ENCODE measurements at places on chromosomes 12 and 14. TPM values are rescaled to one million over a fixed set of nuclear protein-coding genes. Genes with fewer than 3 reads are reported as not detected.

MGP gene
- total RNA-seq, result not detected

SMCO3 gene
- not detected for total RNA-seq

- no peak overlapping the region for H3K4me3 ChIP-seq
- DNase-seq, result no peak
- H3K36me3 ChIP-seq, result peaks cover 33% of the 10 kb centered on the region
- H3K4me1 ChIP-seq, result peaks cover 16% of the 10 kb centered on the region
- H3K27me3 ChIP-seq, result peaks cover 2% of the 10 kb centered on the region
These were observed 1.6 kb upstream of the CDH24 start for GRCh38 chr14:23058654-23059504.

DNA sequence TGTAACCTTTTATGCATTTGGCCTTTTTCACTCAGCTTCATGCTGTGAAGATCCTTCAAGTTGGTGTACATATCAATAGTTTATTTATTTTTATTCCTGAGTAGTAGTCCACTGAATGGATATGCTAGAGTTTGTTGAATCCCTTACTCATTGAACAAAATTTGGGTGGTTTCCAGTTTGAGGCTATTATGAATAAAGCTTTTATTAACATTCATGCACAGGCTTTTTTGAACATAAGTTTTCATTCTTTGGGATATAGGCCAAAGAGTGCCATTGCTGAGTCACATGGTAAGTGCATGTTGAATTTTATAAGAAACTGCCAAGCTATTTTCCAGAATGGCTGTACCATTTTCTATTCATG, 59.5 kb upstream of the CAPRIN2 start:
- no peaks in the 10 kb centered on the region for H3K4me1 ChIP-seq
- H3K36me3 ChIP-seq, result no peaks in the 10 kb centered on the region
- no peak for DNase-seq

DNA sequence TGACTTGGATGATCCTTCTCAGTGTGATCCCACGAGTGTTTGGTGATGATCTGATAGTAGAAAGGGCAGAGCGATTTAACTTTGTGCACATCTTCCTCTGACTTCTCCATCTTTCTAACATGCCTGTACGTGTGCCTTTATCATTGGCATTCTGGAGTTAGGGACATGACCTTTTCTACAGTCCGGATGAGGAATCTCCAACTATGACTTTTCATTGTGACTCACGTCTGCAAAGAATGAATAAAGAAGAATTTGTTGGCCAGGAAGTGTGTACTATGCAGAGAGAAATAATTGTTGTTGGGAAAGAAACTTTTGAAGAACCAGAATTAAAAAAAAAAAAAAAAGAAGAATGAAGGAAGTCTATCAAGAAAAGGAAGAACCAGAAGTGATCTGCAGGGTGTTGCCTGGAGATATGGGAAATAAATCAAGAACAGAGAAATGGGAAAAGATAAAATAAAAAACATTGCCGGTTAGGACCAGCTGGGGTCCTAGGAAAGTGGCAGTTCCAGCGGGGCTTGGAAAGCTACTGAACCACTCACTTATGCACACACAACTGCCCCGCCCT, 25.3 kb downstream of the PPFIBP1 start:
- no peak overlapping the region for H3K4me3 ChIP-seq
- no peak for DNase-seq
- peaks cover 4% of the 10 kb centered on the region for H3K27me3 ChIP-seq
- H3K36me3 ChIP-seq, result peaks cover 3% of the 10 kb centered on the region

- peak overlapping the region; percentile 94 for H3K27ac ChIP-seq
- peak overlapping the region; percentile 68 for H3K4me3 ChIP-seq
- no peaks in the 10 kb centered on the region for H3K27me3 ChIP-seq
- peaks cover 44% of the 10 kb centered on the region for H3K36me3 ChIP-seq
- no peak for DNase-seq
These were observed 25.5 kb downstream of the ATF7IP start for GRCh38 chr12:14390870-14391530.

KRT71 gene
- not detected for total RNA-seq

ANKRD33 gene
- total RNA-seq, result not detected

FAM90A1 gene
- 0.41 TPM for total RNA-seq

GRCh38 chr12:109950625-109951024, 45.5 kb downstream of the GIT2 start:
- H3K4me1 ChIP-seq, result peaks cover 34% of the 10 kb centered on the region
- no peaks in the 10 kb centered on the region for H3K27me3 ChIP-seq
- no peak overlapping the region for H3K27ac ChIP-seq
- no peak overlapping the region for H3K4me3 ChIP-seq

DNA sequence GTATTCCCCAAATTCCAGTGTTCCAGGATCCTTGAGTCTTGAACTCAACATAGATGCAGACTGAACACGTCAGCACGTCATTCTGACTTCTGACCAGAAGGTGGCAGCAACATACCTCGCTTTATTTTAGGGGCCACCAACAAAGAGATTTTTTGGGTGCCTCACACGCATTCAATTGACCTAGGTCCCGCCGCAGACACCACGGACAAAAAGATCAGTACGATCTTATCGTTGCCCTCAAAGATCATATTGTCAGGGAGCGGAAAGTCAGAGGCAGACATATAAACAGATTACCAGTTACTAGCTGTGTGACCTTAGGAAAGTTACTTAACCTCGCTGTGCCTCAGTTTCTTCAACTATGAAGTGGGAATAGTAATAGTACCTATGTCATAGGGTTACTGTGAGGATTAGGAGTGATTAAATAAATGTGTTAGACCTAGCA, 6.5 kb upstream of the PRPH start:
- no peaks in the 10 kb centered on the region for H3K4me1 ChIP-seq
- DNase-seq, result peak; percentile 80
- H3K27me3 ChIP-seq, result peaks cover 23% of the 10 kb centered on the region
- H3K4me3 ChIP-seq, result no peak overlapping the region
- no peak overlapping the region for H3K27ac ChIP-seq

DNA sequence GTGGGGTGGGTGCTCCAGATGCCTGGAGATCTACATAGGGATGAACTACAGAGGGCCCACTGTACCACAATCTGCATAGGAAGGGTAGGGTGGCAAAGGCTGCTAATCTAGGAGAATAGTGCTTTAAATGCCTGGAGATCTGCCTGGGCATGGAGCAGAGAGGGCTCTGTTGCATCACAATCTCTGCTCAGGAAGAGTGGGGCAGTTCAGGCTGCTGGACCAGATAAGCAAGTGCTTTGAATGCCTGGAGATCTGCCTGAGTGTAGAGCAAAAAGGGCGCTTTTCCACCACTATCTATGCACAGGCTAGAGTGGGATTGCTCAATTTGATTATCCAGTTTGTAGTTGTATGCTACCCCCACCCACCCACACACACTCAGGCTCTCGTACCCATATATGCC, 886.3 kb upstream of the SEL1L start:
- H3K4me3 ChIP-seq, result no peak overlapping the region
- H3K27me3 ChIP-seq, result no peaks in the 10 kb centered on the region
- H3K27ac ChIP-seq, result no peak overlapping the region
- no peaks in the 10 kb centered on the region for H3K36me3 ChIP-seq
- H3K4me1 ChIP-seq, result no peaks in the 10 kb centered on the region
- DNase-seq, result no peak

ESRRB gene
- not detected for total RNA-seq

EIF2S3B gene
- 2.3 TPM for total RNA-seq

CLEC2A gene
- total RNA-seq, result not detected

- DNase-seq, result no peak
- no peak overlapping the region for H3K27ac ChIP-seq
- H3K36me3 ChIP-seq, result peaks cover 11% of the 10 kb centered on the region
- H3K27me3 ChIP-seq, result no peaks in the 10 kb centered on the region
These were observed 21.0 kb downstream of the KTN1 start for GRCh38 chr14:55600784-55601561.

MYH6 gene
- total RNA-seq, result 0.05 TPM

- DNase-seq, result no peak
- no peak overlapping the region for H3K4me3 ChIP-seq
- peaks cover 12% of the 10 kb centered on the region for H3K36me3 ChIP-seq
- no peak overlapping the region for H3K27ac ChIP-seq
- H3K27me3 ChIP-seq, result no peaks in the 10 kb centered on the region
- no peaks in the 10 kb centered on the region for H3K4me1 ChIP-seq
These were observed 88.4 kb downstream of the POLR3B start for GRCh38 chr12:106445959-106446358.

RIMBP2 gene
- total RNA-seq, result 0.27 TPM

IL22 gene
- 5.4 TPM for total RNA-seq

BMAL2 gene
- total RNA-seq, result 14.9 TPM

LDHB gene
- total RNA-seq, result 1,684 TPM

- H3K36me3 ChIP-seq, result peaks cover 27% of the 10 kb centered on the region
- peak overlapping the region; percentile 96 for H3K27ac ChIP-seq
These were observed 471 bp downstream of the MTRFR start for GRCh38 chr12:123233505-123234308.

KCNMB4 gene
- total RNA-seq, result 1.5 TPM

GRCh38 chr12:66453120-66453519, 150.8 kb downstream of the HELB start:
- H3K27ac ChIP-seq, result no peak overlapping the region
- no peaks in the 10 kb centered on the region for H3K36me3 ChIP-seq
- no peak for DNase-seq
- peaks cover 4% of the 10 kb centered on the region for H3K4me1 ChIP-seq
- H3K4me3 ChIP-seq, result no peak overlapping the region

DNA sequence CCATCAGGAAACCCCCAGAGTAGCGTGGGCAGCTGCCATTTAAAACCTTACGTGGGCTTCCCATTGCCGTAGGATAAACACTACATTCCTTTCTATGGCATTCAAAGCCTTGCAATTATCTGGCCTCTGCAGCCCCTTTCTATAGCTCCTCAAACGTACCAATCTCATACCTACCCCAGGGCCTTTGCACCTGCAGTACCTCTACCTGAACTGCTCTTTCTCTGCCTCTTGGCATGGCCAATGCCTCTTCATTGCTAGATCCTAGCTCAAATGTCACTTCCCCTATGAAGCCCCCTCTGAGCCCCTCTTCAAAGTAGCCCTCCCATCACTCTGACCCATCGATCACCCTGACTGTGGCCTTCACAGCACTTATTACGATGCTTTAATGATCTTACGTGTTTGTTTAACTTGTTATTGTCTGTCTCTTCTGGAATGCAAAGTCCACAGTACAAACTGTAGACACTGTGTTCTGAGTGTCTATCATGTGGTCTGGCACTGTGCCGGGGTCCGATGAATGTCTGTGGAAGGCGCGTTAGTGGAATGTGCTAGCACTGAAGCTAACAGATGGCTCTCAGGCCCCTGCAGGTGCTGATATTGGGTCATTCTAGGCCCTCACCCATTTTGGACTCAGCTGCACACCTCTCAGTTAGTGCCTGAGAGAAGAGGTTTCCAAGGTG, 157.3 kb upstream of the NOS1 start:
- no peaks in the 10 kb centered on the region for H3K4me1 ChIP-seq
- DNase-seq, result no peak
- no peak overlapping the region for H3K4me3 ChIP-seq

GRCh38 chr12:94230357-94230905, 82.1 kb downstream of the PLXNC1 start:
- no peak for DNase-seq
- H3K4me1 ChIP-seq, result peaks cover 12% of the 10 kb centered on the region
- H3K27me3 ChIP-seq, result no peaks in the 10 kb centered on the region
- no peak overlapping the region for H3K4me3 ChIP-seq

TMEM120B gene
- 9.5 TPM for total RNA-seq

TAC3 gene
- total RNA-seq, result not detected

CEBPE gene
- total RNA-seq, result 0.19 TPM

GRCh38 chr14:33377596-33378390, 439.1 kb downstream of the NPAS3 start:
- H3K4me3 ChIP-seq, result no peak overlapping the region
- H3K27ac ChIP-seq, result no peak overlapping the region
- no peaks in the 10 kb centered on the region for H3K36me3 ChIP-seq
- H3K4me1 ChIP-seq, result no peaks in the 10 kb centered on the region

- H3K27me3 ChIP-seq, result no peaks in the 10 kb centered on the region
- no peaks in the 10 kb centered on the region for H3K4me1 ChIP-seq
- H3K27ac ChIP-seq, result no peak overlapping the region
- no peaks in the 10 kb centered on the region for H3K36me3 ChIP-seq
- DNase-seq, result no peak
- H3K4me3 ChIP-seq, result no peak overlapping the region
These were observed 25.6 kb downstream of the AKAP6 start for GRCh38 chr14:32354716-32355115.

- H3K27ac ChIP-seq, result peak within 1 kb of the TSS; percentile 66
- peaks cover 38% of the 10 kb centered on the region for H3K4me1 ChIP-seq
- H3K4me3 ChIP-seq, result peak within 1 kb of the TSS; percentile 80
- no peaks in the 10 kb centered on the region for H3K36me3 ChIP-seq
These were observed at the start of gene PXN for GRCh38 chr12:120265473-120266179. PXN (minus strand) TSS chr12:120265730; CDS start chr12:120265629, 101 bp downstream.

TOMM20L gene
- total RNA-seq, result not detected

DNA sequence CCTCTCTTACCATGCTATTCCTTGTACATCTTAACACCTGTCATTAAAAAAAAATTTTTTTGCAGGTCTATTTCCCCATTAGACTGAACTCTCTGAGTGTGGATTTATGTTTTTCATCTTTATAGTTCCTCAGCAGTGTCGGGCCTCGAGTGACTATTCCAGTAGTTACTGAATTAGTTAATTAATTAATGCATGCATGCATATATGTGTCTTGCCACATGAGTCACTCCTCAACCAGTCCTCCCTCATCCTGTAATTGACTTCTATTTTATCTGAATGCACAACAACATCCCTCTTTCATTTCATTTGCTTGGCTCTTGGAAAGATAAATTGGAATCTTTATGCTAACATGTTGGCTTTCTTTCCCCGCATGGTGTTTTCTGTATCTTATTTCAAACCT, 35.6 kb downstream of the ERG28 start:
- no peak for DNase-seq
- peaks cover 3% of the 10 kb centered on the region for H3K36me3 ChIP-seq
- no peaks in the 10 kb centered on the region for H3K27me3 ChIP-seq
- no peak overlapping the region for H3K4me3 ChIP-seq
- H3K27ac ChIP-seq, result no peak overlapping the region

GRCh38 chr12:95810411-95810810, 19.8 kb upstream of the NTN4 start:
- no peak overlapping the region for H3K27ac ChIP-seq
- H3K4me3 ChIP-seq, result no peak overlapping the region
- peaks cover 3% of the 10 kb centered on the region for H3K4me1 ChIP-seq
- H3K27me3 ChIP-seq, result peaks cover 14% of the 10 kb centered on the region
- H3K36me3 ChIP-seq, result no peaks in the 10 kb centered on the region

GRCh38 chr14:63228217-63228616, 24.0 kb downstream of the RHOJ start:
- no peaks in the 10 kb centered on the region for H3K4me1 ChIP-seq
- H3K4me3 ChIP-seq, result no peak overlapping the region
- DNase-seq, result no peak
- no peak overlapping the region for H3K27ac ChIP-seq
- peaks cover 15% of the 10 kb centered on the region for H3K27me3 ChIP-seq

MLEC gene
- 93.7 TPM for total RNA-seq

GRCh38 chr12:45638386-45638785, 91.1 kb upstream of the ARID2 start:
- no peak for DNase-seq
- H3K4me3 ChIP-seq, result no peak overlapping the region
- H3K4me1 ChIP-seq, result peaks cover 7% of the 10 kb centered on the region
- no peaks in the 10 kb centered on the region for H3K27me3 ChIP-seq
- H3K36me3 ChIP-seq, result no peaks in the 10 kb centered on the region
- no peak overlapping the region for H3K27ac ChIP-seq
